ENCODE measurements at places on chromosomes 11 and 22. TPM values are rescaled to one million over a fixed set of nuclear protein-coding genes. Genes with fewer than 3 reads are reported as not detected.
A peak's percentile ranks its signal among the peaks of the same experiment; 100 is the strongest.

The SPECC1L gene
- 24.3 TPM for polyA plus RNA-seq

GRCh38 chr11:32062540-32062939 is 28.3 kb upstream of the RCN1 start:
- DNase-seq = no peak
- no peaks in the 10 kb centered on the region for H3K4me1 ChIP-seq
- H3K27me3 ChIP-seq = no peaks in the 10 kb centered on the region
- H3K27ac ChIP-seq = no peak overlapping the region
- no peaks in the 10 kb centered on the region for H3K36me3 ChIP-seq
- H3K4me3 ChIP-seq = no peak overlapping the region

DNA sequence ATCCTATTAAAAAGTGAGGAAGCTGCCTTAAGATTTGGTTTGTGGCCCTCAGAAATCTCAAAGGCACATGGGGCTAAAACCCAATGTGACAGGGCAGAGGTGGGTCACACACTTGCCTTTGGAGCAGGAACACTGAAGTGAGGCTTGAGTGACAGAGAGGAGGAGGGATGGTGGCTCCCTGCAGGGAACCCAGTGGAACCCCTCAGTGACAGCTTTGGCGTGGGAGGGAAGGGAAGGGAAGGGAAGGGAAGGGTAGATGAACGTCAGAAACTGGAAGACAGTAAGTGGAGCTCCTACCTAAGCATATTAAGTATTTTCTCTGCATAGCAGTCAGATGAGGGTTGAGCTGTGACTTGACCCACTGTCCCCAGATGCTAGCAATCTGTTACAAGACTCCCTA is 68.5 kb downstream of the TMPRSS5 start:
- no peak overlapping the region for H3K27ac ChIP-seq
- H3K27me3 ChIP-seq = no peaks in the 10 kb centered on the region
- no peaks in the 10 kb centered on the region for H3K4me1 ChIP-seq

The OR8G1 gene
- polyA plus RNA-seq = not detected

DNA sequence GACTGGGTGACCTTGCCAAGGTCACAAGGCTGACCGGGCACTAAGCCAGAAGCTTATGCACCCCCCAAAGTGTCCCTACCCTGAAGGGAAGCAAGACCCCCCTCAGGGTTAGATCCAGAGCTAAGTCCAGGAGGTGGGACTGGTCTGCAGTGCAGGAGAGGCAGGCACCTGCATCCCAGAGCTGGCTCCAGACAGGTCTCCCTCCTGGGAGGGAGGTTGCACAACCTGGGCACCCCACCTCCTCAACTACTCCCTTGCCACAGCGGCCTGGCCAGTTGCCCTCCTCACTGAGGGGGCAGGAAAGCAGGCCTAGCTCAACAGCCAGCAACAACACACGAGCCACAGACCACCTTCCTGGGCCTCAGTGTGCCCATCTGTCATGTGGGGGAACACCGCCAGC is 75.0 kb upstream of the TCF20 start:
- H3K36me3 ChIP-seq = no peaks in the 10 kb centered on the region
- peaks cover 17% of the 10 kb centered on the region for H3K27me3 ChIP-seq
- H3K4me1 ChIP-seq = peaks cover 27% of the 10 kb centered on the region

DNA sequence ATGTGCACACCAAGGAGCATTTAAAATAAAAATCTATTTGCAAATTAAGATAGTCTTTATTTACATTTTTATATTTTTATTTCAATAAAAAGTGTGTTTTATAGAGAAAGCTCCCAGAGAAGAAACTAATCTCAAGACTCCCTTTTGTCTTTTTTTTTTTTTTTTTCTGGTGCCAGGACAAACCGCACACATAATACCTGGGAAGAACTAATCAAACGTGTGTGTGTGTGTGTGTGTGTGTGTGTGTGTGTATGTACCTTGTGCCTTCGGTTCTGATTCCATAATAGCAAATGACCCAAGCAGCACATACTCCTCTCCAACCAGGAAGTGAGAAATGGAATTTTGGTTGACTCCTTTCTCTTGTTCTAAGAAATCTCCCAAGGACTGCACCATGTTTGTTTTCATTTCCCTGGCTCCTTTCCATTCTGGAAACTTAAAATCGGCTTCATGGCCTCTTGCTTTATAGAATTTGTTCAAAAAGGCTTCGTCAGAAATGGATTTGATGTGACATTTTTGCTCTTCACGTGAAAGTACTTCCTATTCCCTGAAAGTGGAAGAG is 65.3 kb downstream of the ST3GAL4 start:
- H3K27ac ChIP-seq = no peak overlapping the region
- H3K4me1 ChIP-seq = peaks cover 10% of the 10 kb centered on the region

- H3K36me3 ChIP-seq = no peaks in the 10 kb centered on the region
- DNase-seq = peak; percentile 39
- H3K27ac ChIP-seq = peak overlapping the region; percentile 99
- peak overlapping the region; percentile 88 for H3K4me3 ChIP-seq
- H3K4me1 ChIP-seq = peaks cover 36% of the 10 kb centered on the region
These were observed 1.4 kb upstream of the MADD start for GRCh38 chr11:47268448-47269001.

- no peak overlapping the region for H3K27ac ChIP-seq
- no peak for DNase-seq
- peaks cover 9% of the 10 kb centered on the region for H3K36me3 ChIP-seq
- peaks cover 8% of the 10 kb centered on the region for H3K4me1 ChIP-seq
These were observed 23.1 kb downstream of the TAB1 start for GRCh38 chr22:39422721-39423120.

DNA sequence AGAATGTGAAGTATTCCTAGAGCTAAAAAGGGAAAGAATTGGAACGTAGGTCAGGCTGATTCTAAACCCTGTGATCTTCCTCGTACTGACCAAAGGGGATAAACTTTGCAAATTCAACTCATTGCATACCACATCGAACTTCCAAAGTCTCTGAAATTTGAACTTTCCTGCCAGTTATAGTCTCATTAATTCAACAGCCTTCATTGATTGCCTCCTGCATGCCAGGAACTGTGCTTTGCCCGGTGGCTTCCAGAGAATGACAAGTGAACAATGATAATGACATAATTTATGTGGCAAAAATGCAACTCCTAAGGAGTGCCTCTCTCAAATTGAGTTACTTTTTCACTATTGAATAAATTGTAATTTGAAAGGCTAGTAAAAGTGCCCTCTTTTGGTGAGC is 107.7 kb upstream of the LDLRAD3 start:
- no peaks in the 10 kb centered on the region for H3K27me3 ChIP-seq
- DNase-seq = no peak
- H3K36me3 ChIP-seq = no peaks in the 10 kb centered on the region
- no peaks in the 10 kb centered on the region for H3K4me1 ChIP-seq
- no peak overlapping the region for H3K27ac ChIP-seq

DNA sequence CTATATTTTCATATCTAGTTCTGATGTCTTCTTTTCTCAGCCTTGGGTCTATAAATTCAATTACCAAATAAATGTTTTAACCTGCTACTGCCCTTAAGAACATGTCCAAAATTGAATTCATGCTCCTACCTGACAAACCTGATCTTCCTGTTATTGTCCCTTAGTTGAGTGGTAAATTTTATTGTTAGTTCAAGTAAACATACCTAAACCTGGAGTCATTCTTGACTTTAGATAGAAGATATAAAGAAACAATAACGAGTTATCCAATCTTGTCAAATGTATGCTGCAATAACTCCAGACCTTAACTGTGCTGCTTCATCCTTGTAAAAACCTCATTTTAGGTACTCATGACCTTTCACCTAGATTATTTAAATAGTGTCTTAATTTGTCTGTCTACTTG is 34.6 kb upstream of the SC5D start:
- no peak for DNase-seq
- H3K36me3 ChIP-seq = no peaks in the 10 kb centered on the region
- no peaks in the 10 kb centered on the region for H3K27me3 ChIP-seq
- H3K4me1 ChIP-seq = peaks cover 4% of the 10 kb centered on the region
- H3K27ac ChIP-seq = no peak overlapping the region
- no peak overlapping the region for H3K4me3 ChIP-seq

GRCh38 chr11:133726542-133726941 is 118.8 kb downstream of the SPATA19 start:
- H3K4me1 ChIP-seq = peaks cover 6% of the 10 kb centered on the region
- DNase-seq = no peak
- no peaks in the 10 kb centered on the region for H3K36me3 ChIP-seq
- no peak overlapping the region for H3K27ac ChIP-seq
- H3K27me3 ChIP-seq = no peaks in the 10 kb centered on the region

- H3K27me3 ChIP-seq = no peaks in the 10 kb centered on the region
- no peak overlapping the region for H3K4me3 ChIP-seq
- no peak overlapping the region for H3K27ac ChIP-seq
- H3K36me3 ChIP-seq = no peaks in the 10 kb centered on the region
- peaks cover 21% of the 10 kb centered on the region for H3K4me1 ChIP-seq
These were observed 84.7 kb downstream of the MAML2 start for GRCh38 chr11:96257972-96258934.

GRCh38 chr11:4682623-4683419 is 14.8 kb downstream of the OR51E2 start:
- H3K27me3 ChIP-seq = no peaks in the 10 kb centered on the region
- H3K36me3 ChIP-seq = no peaks in the 10 kb centered on the region
- no peak overlapping the region for H3K27ac ChIP-seq

The SOX6 gene
- polyA plus RNA-seq = 0.66 TPM

The TRMU gene
- 40.3 TPM for polyA plus RNA-seq

GRCh38 chr22:27997538-27997937 is 78.5 kb upstream of the PITPNB start:
- H3K27ac ChIP-seq = no peak overlapping the region
- no peak for DNase-seq
- peaks cover 3% of the 10 kb centered on the region for H3K4me1 ChIP-seq
- no peaks in the 10 kb centered on the region for H3K27me3 ChIP-seq

DNA sequence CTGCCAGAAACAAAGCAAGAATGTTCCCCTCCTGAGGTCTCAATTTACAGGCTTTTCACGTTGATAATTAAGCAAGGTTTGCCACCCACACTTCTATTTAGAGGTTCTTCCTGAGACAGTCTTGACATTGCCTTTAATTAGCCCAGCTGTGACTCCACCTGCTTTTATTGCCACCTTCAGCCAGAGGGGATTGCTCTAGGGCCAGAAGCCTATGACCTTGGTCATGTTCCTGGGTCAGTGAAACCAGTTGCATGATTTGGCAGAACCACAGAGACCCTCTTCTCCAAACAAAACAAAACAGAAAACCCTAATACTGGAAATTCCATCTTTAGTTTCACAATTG is 89.8 kb downstream of the APIP start:
- H3K36me3 ChIP-seq = no peaks in the 10 kb centered on the region
- no peak overlapping the region for H3K27ac ChIP-seq
- H3K4me3 ChIP-seq = no peak overlapping the region
- H3K4me1 ChIP-seq = no peaks in the 10 kb centered on the region
- no peak for DNase-seq

DNA sequence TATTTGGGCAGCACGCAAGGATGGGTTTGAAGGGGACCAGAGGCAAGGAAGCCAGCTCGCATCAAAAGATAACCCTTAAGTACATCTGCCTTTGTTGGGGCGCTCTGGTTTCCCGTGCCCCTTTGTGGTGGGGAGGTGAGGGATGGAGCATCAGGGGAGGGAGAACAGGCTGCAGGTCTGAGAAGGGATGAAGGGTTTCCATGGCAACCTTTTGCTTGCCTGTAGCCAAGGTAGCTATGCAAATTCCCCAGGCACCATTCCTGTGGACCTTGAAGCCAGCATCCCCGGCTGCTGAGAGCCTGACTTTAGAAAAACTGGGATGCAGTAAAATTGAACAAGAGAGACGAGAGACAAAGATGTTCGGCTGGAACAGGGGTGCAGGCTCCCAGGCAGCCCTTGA is 75.7 kb downstream of the SEZ6L start:
- H3K27ac ChIP-seq = no peak overlapping the region
- no peaks in the 10 kb centered on the region for H3K4me1 ChIP-seq

GRCh38 chr11:129856036-129856435 is 39.3 kb downstream of the NFRKB start:
- H3K27ac ChIP-seq = no peak overlapping the region
- H3K27me3 ChIP-seq = no peaks in the 10 kb centered on the region
- H3K36me3 ChIP-seq = no peaks in the 10 kb centered on the region

GRCh38 chr11:34176751-34177209 is 71.4 kb downstream of the NAT10 start:
- no peak overlapping the region for H3K4me3 ChIP-seq
- DNase-seq = no peak
- H3K27ac ChIP-seq = no peak overlapping the region
- no peaks in the 10 kb centered on the region for H3K27me3 ChIP-seq
- peaks cover 8% of the 10 kb centered on the region for H3K4me1 ChIP-seq

DNA sequence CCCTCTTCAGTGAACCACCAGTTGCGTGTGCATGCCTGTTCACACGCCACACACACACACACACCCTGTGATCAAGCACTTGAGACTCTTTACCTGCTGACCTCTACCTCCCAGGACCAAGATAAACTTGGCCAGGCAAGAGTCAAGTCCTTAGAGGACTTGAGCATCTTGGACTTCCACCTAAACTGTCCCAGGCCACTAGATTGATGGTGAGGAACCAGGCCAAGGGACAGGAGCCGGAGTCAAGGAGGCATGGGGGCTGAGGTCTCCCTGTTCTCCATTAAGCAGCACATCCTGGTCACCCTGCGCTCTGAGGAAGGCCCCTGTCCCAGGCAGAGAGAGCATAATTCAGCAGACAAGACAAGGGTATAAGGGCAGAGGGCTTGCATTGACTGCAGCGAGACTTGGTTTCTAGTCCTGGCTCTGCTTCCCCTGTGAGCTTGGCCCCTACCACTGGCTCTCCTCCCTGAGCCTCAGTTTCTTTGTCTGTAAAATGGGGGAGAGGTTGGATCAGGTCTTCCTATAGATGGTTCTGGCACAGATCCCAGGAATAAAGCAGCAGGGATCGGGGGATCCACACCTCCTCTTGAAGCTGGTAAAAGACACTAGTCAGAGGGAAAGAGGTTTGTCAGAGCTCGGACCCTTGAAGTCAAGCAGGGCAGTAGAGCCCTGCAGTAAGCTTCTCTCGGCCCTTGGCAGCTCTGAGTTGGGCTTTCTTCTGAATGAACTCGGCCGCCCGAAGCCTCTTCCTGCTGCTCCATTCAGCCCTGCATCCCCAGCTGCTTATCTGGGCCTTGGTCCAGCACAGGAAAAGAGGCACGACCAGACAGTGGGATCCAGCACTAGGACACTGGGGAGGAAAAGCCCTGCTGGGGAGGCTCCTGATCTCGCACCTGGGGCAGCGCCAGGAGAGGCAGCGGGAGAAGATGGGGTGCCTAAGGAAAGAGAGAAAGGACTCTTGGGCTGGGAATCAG is 2.0 kb downstream of the CREB3L1 start:
- no peaks in the 10 kb centered on the region for H3K36me3 ChIP-seq
- H3K27me3 ChIP-seq = 0 out of 2 replicates have a peak, but pooled peaks cover 2% of the 10 kb centered on the region
- no peak for DNase-seq
- H3K4me3 ChIP-seq = peak overlapping the region; percentile 91
- peak overlapping the region; percentile 19 for H3K27ac ChIP-seq
- peaks cover 40% of the 10 kb centered on the region for H3K4me1 ChIP-seq

GRCh38 chr11:12543596-12544415 is 130.4 kb upstream of the TEAD1 start:
- H3K36me3 ChIP-seq = no peaks in the 10 kb centered on the region
- no peak for DNase-seq
- no peak overlapping the region for H3K4me3 ChIP-seq
- no peaks in the 10 kb centered on the region for H3K4me1 ChIP-seq
- H3K27me3 ChIP-seq = no peaks in the 10 kb centered on the region

All from GM23338 (cell line).